Fibroblast of pulmonary artery (primary cell): ENCODE measurements at places on chromosomes 4 and X.
A peak's percentile ranks its signal among the peaks of the same experiment; 100 is the strongest.

- DNase-seq = no peak
These were observed 33.0 kb downstream of the CISD2 start for GRCh38 chr4:102901804-102902203.

DNA sequence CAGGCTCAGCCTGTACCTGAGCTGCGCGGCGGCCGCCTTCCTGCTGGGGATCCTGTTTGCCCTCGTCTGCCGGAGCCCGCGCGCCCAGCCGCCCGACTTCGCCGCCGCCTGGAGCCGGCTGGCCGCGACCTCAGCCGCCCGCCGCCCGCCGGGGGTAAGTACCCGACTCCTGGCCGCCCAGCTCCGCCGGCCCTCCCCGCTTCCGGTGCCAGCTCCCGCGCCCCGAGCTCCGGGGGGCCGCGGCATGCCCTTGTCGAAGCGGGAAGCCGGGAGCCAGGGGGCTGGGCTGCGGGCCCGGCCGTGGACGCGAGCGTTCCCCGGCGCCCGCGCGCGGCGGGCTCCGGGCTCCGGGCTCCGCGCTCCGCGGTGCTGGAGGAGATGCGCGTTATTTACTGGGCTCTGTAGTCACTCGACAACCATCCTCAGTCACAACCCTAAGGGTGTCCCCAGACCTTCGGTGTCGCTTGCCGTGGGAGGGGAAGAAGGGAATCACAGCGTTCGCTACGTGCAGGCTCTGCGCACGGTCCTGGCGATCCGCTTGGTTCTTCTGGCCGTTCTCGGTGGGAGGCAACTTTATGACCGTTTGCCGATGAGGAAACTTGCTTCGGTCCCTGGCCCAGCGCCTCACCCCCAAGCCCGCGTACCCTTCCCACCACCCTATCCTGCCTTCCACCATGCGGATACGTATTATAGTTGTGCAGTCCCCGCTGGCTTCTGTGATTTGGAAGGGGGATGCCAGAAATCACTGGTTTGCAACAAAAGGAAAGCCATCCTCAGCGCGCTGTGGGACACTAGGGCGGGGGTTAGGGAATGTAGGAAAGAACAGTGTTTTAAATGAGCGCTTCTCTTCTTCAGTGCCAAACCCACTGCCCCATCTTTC, 944 bp downstream of the SNX25 start:
- peak; percentile 66 for DNase-seq

- peak; percentile 20 for DNase-seq
These were observed 53.0 kb downstream of the IL13RA2 start for GRCh38 chrX:114964374-114964773.

- DNase-seq = no peak
These were observed 148.3 kb downstream of the BANK1 start for GRCh38 chr4:101938836-101939235.

GRCh38 chr4:5735463-5735862, 24.5 kb downstream of the EVC start:
- no peak for DNase-seq

- no peak for DNase-seq
These were observed 66.8 kb upstream of the GALNTL6 start for GRCh38 chr4:171746418-171746817.

DNA sequence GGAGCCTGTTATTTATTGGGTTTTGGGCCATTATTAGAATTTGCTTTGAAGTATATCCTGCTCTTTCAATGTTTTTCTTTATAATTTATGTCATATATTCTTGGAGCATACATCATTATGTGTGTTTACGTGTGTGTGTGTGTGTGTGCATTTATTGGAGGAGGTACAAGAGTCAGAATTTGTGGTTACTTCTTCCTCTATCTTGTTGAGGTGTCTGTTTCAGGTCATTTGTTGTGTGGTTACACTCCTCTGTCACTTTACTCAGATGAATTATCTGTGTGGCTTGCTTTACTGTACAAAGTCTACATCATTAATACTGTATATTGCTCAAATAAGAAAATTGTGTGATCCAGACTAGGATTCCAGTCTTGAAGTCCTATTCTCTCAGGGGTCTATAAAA, 1957.4 kb upstream of the TENM3 start:
- DNase-seq = no peak

- peak; percentile 16 for DNase-seq
These were observed 594.2 kb downstream of the STPG2 start for GRCh38 chr4:97548943-97549583.

DNA sequence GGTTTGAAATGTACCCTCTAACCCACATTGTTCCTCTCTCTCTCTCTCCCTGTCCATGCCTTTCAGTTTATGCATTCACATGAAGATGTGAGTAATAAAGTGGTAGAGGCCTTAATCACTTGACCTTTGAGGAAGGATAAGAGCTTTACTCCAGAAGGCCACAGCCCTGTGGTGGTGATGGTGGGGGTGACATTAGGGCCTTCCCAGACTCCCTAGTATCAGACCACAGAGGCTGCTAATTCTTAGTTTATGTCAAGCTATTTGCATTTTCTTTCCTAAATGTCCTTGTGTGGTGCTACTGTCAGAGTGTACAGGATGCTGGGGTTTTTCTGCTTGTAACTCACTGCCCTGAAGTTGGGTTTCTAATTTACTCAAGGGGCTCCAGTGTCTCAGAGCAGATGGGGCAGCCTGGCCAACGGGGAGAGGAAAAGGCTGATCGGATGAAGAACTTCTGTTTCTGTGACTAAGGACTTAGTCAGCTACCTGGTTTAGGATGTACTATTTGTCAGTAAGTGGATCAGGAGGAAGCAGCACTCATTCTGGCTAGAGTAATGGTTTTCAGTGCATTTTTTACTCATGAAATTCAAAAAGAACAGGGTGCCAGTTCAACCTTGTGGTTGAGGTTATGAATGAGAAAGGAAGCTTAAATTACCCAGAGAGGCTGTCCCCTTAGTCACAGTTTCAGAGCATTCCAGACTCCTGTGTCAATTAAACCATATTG, 509.6 kb upstream of the DIPK2B start:
- peak; percentile 59 for DNase-seq

DNA sequence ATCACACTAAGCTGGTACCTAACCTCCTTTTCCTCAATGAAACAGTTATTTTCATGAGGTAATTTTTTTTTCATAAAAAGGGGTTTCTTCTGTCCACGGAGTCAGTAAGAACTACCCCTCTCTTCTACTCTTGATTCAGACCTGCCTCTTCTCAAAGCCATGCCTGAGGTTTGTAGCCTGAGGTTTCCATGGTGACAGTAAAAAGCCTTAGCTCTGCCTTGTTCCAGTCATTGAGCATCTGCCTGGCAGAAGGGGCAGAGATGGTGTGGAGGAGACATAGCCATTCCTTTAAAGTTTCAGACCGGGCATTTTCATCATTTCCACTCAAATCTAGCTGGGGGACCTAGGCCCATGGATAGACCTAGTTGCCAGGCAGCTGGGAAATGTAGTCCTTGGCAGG, 135.5 kb downstream of the REPS2 start:
- no peak for DNase-seq

DNA sequence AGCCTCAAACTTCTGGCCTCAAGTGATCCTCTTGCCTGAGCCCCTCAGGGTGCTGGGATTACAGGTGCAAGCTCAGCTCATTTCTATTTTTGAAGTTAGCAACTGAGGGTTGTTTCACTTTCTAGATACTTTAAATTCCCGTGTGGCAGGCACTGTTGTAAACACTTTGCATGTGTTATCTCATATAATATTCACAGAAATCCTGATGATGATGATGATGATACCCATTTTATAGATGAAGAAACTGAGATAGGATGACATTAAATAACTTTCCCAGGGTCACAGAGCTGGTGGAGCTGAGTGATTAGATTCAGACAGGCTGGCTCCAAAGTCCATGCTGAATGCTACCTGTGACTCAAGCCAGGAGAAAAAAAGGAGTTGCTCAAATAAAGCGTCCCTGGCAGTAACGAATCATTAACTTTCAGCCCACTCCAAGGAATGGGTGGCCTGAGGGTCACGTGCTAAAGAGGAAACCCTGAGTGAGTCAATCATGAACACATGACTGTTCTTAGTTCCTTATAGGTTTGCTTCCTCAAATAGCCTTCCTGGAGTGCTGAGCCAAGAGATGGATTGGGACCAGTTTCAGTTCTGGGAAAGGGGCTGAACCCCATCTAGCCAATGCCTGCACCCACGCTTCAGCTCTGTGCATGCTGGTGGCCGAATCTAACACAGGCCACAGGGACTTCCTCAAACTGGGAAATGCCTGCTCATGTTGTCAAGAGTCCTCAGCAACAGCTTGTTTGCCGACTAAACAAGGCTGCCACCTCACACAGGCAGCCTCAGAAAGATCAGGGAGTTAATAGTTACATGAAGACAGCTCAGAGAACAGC, 52.8 kb downstream of the RBM47 start:
- peak; percentile 95 for DNase-seq

DNA sequence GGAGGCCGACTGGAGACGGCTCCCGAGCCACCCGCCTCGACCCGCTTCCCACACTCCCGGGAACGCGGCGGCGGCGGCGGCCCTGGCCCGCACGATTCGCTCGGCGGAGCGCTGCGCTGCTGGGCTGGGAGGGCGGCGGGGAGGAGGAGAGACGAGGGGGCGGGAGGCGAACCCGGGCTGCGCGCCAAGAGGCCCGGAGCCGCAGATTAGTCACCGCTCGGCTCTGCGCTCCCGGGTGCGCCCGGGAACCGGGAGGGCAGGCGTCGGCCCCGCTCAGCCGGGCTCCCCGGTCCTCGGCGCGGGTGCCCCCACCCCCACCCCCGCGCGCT, 11.2 kb upstream of the BCOR start:
- peak; percentile 80 for DNase-seq

GRCh38 chr4:184280137-184280536, 62.5 kb upstream of the ENPP6 start:
- no peak for DNase-seq

DNA sequence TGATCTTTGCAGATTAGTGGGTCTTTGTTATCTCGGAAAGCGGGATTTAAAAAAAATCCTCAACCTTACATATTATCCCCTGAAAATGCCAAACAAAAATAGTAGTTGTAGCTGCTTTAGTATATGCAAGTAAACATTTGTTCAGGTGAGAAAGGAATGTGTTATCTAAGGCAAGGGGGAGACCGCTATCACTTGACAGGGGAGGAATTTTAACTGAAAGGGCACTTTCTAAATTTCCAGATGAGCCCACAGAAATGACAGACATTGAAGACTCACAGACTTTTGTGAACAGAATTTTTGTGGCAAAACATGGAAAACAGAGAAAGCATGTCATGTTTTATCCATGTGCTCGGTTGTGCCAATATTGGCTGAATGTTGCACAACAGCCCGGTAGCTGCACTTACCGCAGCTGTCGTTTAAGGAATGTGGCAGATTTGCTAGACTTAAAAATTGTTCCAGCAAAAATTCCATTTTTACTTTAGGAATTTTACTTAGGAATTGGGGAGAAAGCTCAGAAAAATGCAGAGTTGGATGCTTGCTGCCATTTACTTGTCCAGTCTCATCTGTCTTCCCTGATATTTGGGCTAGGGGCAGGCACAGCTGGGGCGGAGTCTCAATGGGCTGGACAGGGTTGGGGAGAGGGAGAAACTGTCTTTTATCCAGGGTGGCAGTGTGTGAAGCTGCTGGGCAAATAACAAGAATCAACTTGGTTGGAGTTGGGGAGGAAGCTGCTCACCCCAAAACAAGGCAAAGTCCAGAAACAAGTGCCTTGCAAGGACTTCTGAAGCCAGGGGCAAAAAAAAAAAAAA, 94.6 kb upstream of the RPS6KA3 start:
- DNase-seq = peak; percentile 71

GRCh38 chr4:79198951-79199587, 126.8 kb downstream of the NAA11 start:
- DNase-seq = no peak

- no peak for DNase-seq
These were observed 30.5 kb downstream of the ZBTB49 start for GRCh38 chr4:4320528-4320927.

GRCh38 chrX:78513971-78514738, 145.0 kb downstream of the RTL3 start:
- no peak for DNase-seq

DNA sequence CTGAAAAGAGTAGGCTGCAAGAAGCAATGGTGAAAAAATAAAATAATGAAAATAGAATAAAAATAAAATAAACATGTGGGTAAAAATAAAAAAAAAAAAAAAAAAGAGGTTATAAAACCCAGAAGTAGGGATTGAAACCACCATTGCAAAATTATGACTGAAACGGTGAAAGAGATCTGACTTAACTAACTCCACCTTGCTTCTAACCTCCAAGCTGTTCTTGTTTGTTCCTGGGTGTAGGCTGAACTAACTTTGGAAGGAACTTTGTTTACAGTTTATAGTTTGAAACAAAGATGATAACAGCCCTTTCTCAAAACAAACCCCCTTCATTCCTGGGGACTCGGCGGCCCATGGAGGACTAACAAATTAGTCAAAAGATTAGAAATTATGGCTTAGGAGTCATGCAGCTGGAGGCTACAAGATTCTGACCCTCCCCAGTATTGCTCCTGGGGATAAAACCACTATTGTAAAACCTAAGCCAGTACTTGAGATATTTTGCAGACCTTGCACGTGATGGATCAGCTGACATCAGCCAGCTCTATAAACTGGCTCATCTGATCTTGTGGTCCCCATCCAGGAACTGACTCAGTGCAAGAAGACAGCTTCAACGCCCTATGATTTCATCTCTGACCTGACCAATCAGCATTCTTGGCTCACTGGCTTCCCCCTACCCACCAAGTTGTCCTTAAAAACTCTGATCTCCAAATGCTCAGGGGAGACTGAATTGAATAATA, 30.4 kb downstream of the DDX60L start:
- DNase-seq = peak; percentile 62

DNA sequence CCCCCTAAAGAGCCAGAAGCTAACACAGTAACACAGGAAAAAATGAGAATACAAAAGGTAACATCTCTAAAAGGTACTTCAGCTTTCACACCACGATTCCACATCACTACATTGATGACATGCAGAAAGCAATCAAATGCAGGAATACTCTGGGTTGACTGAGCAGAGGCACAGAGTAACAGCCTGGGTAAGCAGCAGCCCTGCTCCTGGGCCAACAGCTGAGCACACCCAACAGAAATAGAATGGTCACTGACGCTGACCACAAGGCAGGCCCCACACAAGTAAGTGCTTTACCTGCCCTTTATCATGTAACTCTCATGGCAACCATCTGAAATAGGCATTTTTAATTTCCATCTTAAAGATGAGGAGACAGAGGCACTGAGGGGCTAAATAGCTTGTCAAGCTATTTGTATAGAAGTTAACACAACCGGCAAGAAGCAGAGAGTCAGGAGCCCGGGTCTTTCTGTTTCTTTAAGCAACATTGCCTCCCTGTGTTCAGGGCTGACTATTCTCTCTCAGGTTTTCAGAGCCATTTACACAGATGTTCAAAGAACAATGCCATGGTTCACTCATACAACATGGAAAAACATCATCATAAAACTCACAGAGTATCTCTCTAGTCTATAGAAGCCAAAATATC, 168.9 kb downstream of the ZNF674 start:
- peak; percentile 70 for DNase-seq

- peak; percentile 36 for DNase-seq
These were observed 294.6 kb upstream of the NRK start for GRCh38 chrX:105527759-105528158.
